CD4-positive, alpha-beta T cell treated with Interleukin-17A for 1 hour (primary cell): ENCODE measurements at places on chromosomes 2 and 18.
A peak's percentile ranks its signal among the peaks of the same experiment; 100 is the strongest.

DNA sequence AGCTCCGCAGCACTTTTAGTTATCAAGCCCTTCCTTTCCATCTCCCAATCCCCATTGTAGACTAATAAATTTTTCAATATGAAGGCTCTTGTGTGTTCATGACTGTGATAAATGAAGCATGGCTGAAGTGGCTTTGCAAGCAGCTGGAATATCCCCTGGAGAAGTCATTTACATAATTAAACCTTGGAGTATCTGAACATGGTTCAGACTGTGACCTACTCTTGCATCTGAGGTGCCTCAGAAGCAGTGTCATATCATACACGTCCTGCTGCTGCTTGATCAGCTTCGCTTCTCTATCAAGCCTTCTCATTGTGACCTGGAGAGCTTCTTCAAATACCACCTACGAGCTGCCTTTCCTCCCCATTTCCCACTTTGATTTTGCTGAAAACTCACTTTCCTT is 48.4 kb upstream of the ZNF397 start:
- DNase-seq: no peak

GRCh38 chr18:13217466-13217961 is 1.0 kb upstream of the LDLRAD4 start:
- DNase-seq: peak; percentile 52

DNA sequence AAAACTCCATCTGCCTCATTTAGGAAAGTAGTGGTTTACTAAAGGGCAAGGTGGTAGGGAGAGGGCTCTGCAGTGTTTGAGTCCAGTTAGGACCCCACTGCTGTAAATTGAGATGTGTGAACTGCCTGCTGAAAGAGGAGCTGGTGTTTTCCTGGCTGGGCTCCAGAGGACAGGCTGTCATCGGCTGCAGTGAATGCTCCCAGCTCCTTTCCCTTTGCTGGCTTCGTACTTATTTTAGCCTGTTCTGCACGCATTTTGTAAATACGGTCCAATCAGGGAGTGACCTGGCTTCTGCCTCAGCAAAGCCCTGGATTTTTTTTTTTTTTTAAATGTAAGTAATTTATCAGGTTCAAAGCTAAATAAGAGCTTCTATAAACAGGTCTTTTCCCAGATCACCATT is 37.5 kb downstream of the SLC4A3 start:
- DNase-seq: no peak

GRCh38 chr2:17506736-17507616 is 11.3 kb downstream of the RAD51AP2 start:
- no peak for DNase-seq

- DNase-seq: no peak
Observed at GRCh38 chr2:209368406-209368805, 55.4 kb upstream of the MAP2 start.

DNA sequence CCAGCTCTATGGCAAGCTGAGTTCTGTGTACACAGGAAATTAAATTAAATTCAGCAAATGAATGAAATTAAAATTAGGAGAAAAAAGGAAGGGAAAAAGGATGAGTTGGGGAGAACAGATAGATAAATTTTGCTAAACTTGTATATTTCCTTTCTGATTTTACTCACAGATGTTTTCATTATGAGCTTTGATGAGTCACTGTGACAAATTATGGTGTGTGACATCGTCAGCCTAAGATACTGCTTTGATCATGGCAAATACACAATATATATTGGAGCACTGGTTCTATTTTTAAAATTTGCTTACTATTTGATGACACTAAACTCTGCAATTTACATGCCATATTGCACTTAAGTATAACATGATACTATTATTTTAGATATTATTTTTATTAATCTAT is 464.6 kb upstream of the SPHKAP start:
- DNase-seq: no peak

DNA sequence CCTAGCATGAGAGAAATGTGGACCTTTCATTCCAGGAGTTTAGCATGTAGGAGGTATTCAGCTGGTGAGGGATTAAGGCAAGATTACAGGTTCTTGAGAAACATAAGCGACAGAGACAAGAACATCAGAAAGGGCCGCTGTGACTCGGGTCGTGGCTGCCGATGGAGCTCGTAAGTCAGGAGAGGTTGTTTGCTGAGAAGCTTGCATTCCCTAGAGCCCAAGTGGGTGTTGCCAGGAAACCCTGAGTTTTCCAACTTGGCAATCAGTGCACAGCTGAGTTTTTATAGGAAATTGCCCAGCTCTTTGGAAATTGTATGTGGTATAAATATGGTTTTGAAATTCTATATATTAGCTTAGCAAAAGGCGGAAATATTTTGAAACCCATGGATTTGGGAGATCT is 46.4 kb upstream of the CYP1B1 start:
- DNase-seq: no peak

DNA sequence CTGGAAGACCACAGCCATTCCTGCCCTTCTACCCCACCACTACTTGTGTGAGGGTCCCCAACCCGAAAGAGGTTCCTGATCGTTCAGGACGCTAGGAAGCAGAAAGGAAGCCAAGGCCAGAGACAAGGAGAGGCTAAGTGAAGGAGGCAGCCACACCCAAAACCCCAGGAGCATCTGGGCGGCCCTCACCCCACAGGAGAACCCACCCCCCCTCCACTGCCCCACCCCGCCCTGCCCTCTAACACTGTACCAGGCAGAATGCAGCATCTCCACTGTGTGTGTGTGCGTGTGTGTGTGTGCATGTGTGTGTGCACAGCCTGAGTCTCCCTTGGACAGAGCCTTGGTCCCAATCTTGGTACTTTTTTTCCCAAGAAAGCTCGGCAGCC is 207.5 kb upstream of the HAAO start:
- DNase-seq: no peak
